ENCODE measurements at places on chromosomes 12 and 14. TPM values are rescaled to one million over a fixed set of nuclear protein-coding genes. Genes with fewer than 3 reads are reported as not detected.

MYH6 gene
- 1,823 TPM for total RNA-seq

SLC25A21 gene
- 0.77 TPM for total RNA-seq

IKZF4 gene
- total RNA-seq = 8.4 TPM

RTL1 gene
- not detected for total RNA-seq

MYF5 gene
- total RNA-seq = not detected
